HCT116 (cell line): ENCODE measurements at places on chromosomes 6 and 20.

GRCh38 chr6:79755967-79756366 is 124.8 kb downstream of the SH3BGRL2 start:
- H3K4me3 ChIP-seq, result no peak overlapping the region
- no peak overlapping the region for H3K27ac ChIP-seq
- no peaks in the 10 kb centered on the region for H3K4me1 ChIP-seq
- no peak for DNase-seq

DNA sequence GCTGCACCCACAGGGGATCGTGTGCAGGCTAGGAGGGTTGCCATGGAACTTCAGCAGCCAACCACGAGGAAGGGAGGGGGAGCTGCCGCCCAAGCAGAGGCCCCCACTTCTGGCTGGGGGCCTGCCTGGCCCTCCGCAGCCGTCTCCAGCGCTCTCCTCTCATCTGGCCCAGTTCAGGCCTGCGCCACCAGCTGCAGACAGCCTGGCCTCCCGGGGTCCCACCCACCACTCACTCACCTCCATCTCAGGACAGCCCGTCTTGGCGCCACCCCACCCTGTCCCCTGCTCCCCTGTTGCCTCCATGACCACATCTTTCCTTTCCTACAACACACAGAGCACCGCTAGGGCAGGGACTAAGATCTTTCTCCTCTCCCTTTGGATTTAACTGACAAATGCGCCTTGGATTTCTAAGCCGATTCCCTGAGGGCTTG is 98.7 kb downstream of the ANKRD60 start:
- H3K36me3 ChIP-seq, result no peaks in the 10 kb centered on the region
- peaks cover 12% of the 10 kb centered on the region for H3K4me1 ChIP-seq
- H3K27ac ChIP-seq, result no peak overlapping the region
- no peak overlapping the region for H3K4me3 ChIP-seq

DNA sequence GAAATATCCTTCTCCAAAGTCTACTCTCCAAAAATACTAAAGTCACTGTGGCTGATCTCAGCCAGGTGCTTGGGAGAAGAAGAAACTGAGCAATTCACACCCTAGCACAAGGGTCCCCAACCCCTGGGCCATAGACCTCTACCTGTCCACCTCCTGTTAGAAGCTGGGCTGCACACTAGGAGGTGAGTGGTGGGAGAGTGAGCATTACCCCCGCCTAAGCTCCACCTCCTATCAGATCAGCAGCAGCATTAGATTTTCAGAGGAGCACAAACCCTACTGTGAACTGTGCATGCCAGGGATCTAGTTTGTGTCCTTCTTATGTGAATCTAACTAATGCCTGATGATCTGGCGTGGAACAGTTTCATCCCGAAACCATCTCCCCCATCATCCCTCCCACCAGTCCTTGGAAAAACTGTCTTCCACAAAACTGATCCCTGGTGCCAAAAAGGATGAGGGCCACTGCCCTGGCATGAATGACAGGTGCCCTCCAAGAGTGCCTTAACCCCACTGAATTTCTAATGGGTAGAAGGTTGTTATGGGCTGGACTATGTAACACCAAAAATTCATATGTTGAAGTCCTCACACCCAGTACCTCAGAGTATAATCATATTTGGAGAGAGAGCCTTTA is 109.2 kb upstream of the CDYL start:
- no peak overlapping the region for H3K27ac ChIP-seq
- no peaks in the 10 kb centered on the region for H3K4me1 ChIP-seq
- no peaks in the 10 kb centered on the region for H3K36me3 ChIP-seq

DNA sequence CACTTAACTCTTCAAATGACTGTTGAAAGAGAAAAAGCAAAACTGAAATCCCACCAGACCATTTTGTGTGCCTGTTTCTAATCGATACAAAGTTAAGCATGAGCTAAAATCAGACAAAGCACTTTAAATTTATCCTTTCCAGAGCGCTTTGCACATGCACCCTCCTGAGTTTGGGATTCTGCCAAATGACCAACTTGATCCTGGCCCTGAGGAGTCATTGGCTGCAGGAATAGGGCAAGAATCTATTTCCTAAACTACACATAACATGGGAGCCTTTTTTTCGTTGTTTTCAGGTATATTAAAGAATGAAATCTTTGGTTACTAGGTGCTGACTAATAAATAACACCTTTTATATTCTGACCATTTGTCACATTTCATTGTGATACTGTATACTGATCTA is 23.8 kb upstream of the MTHFD1L start:
- no peak overlapping the region for H3K27ac ChIP-seq
- H3K27me3 ChIP-seq, result no peaks in the 10 kb centered on the region
- no peaks in the 10 kb centered on the region for H3K4me1 ChIP-seq
- H3K4me3 ChIP-seq, result no peak overlapping the region
